ENCODE measurements at places on chromosomes 2 and 18.

- no peak for DNase-seq
Measured at GRCh38 chr2:45992741-45993475, 304.3 kb upstream of the EPAS1 start.

DNA sequence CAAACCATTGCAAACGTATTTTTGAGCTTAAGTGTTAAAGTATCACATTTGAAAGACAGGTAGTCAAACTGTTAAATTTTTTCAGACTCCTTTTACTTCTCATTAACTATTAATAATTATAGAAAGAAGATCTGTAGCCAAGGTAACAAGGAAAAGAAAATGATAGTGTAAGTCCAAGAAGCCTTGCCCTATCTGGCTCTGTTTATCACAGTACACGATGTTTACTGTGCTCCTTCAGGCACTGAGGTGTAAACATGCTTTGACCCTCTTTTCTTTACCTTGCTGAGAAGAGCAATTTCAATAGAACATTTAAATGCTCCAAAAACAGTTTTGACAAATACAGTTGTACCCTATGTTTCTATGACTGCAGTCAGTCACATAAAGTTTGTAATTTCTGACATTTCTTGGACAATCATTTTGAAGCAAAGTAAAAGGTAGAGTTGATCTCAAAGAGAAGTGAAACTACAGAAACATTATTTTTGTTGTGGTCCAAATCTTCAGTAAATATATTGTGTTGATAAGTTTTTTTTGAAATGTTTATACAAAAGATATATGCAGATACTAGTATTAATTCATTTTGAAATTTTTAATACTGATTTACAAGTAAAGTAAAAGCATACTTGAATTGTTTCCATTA is 152.6 kb upstream of the KYNU start:
- DNase-seq: no peak

DNA sequence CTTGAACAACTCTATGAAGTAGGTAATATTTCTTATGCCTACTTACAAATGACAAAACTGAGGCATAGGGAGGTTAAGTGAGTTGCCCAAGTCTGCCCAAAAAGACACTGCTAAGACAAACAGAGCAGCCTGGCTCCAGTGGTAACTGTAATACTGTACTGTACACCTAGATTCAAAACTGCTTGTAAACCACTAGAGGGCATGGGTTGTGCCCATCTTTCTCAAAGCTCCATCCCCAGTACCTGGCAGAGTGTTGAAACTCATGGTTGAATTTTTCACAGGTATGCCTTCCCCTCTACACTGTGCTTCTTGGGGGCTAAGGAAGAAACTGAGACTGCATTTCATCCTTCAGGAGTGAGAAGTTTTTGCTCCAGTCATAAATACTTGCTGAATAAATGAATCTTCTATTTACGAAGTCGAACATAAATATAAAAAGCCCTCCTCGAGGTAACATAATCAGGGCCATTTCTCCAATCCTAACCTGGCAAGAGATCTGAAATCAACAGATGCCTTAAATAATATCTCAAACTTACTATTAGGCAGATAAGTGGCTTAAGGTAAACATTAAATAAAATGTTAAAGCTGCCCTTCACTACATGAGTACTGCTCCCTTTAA is 2.0 kb downstream of the PPP4R1 start:
- DNase-seq: peak; percentile 63

DNA sequence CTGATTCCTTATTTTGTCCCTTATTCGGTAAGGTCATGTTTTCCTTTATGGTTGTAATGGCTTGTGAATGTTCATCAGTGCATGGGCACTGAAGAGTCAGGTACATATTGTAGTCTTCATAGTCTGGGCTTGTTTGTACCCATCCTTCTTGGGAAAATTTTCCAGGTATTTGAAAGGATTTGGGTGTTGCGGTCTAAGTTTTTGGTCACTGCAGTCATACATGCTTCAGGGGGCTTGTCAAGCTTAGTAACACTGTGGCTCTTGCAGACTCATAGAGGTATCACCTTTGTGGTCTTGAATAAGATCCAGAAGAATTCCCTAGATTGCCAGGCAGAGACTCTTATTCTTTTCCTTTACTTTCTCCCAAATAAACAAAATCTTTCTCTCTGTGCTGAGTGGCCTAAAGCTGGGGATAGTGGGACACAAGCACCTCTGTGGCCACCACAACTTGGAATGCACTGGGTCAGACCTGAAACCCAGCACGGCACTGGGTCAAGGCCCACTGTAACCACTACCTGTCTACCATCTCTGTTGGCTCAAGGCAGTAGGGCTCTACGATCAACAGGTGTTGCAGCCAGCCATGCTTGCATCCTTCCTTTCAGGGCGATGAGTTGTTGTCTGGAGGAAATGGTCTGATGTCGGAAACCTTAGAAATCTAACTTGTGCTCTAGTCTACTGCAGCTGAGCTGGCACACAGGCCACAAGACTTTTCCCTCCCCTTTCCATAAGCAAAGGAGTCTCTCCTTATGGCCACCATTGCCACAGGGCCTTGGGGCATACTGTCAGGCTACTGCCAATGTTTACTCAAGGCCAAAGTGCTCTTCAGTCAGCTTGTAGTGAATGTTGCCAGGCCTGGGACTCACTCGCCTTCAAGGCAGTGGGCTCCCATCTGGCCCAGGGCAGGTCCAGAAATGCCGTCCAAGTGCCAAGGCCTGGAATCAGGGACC is 21.5 kb downstream of the IL1RN start:
- DNase-seq: no peak

GRCh38 chr2:239255628-239256349 is 145.0 kb downstream of the HDAC4 start:
- DNase-seq: peak; percentile 50
